Adipocyte (in vitro differentiated cells): ENCODE measurements at places on chromosomes 16 and 17.

DNA sequence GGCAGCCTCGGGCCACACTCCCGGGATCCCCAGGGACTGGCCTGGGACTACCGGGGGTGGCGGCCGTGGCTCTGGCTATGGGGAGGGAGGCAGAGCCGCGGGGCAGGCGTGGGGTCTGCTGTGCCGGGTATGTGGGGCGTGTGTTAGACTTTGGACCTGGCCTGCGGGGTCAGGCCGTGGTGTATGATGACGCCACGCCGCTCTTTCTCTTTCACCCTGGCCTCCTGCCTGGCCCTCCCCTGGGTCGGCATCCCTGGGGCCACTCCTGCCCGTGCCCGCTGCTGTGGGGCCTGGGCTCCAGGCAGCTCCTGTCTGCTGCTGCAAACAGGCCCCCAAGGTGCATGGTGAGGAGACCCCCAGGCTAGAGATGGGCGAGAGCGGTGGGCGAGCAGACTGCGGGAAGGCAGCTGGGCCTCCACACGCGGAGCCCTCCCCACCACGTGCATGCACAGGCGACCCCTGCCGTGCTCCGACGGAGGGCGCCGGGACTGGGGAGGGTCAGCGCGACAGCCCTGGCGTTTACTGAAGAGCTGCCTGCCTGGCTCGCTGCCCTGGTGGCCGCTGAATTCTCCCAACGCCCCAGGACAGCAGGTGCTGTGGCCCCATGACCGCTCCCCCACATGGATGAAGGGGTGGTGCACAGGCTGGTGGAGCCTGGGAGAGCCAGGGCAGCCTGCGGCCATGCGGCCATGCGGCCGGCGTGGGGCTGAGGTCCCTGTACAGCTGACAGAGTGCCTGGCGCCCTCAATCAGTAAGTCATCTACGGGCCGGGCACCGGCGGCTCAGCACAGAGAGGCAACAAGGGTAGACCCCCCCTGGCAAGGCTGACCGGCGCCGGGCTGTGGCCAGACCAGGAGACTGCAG, 16.0 kb downstream of the CAPN15 start:
- DNase-seq = no peak

- DNase-seq = no peak
These were observed 14.9 kb downstream of the CENPV start for GRCh38 chr17:16338391-16338790.

DNA sequence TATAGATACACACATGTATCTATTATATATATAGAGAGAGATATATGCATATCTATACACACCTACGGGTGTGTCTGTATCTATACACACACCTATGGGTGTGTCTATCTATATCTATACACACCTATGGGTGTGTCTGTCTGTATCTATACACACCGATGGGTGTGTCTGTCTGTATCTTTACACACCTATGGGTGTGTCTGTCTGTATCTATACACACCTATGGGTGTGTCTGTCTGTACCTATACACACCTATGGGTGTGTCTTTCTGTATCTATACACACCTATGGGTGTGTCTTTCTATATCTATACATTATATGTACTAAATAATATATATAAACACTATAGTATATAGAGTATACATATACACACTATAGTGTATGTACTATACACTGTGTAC, 738.5 kb downstream of the MAF start:
- no peak for DNase-seq

GRCh38 chr17:41734949-41735313, 488 bp upstream of the HAP1 start:
- no peak for DNase-seq

DNA sequence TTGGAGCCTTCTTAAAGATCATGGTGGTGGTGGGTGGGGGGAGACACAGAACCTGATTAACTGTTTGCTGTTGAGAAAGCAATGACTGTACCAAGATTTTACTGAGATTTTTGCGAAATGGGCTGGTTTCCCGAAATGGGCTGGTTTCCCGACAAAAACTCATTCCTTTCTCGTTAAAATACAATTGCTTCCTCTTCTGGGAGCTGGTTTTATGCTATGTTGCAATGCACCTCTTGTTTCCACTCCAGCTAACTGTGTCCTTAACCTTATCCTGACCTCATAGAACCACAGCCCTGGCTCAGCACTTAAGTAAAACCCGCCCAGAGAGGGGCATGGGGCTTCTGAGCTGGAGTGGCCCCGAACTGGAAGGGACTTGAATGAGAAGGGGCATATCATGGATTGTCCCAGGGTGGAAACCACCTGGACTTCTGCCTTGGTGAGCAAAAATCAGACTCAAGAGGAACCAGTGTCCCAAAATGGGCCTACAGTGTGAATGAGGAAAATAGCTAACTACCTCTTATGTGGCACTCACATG, 20.9 kb downstream of the FAM20A start:
- DNase-seq = peak; percentile 67

- no peak for DNase-seq
These were observed 6.1 kb downstream of the WWOX start for GRCh38 chr16:78105517-78105916.

- DNase-seq = peak; percentile 3
These were observed 95.6 kb downstream of the PGS1 start for GRCh38 chr17:78473951-78474613.

DNA sequence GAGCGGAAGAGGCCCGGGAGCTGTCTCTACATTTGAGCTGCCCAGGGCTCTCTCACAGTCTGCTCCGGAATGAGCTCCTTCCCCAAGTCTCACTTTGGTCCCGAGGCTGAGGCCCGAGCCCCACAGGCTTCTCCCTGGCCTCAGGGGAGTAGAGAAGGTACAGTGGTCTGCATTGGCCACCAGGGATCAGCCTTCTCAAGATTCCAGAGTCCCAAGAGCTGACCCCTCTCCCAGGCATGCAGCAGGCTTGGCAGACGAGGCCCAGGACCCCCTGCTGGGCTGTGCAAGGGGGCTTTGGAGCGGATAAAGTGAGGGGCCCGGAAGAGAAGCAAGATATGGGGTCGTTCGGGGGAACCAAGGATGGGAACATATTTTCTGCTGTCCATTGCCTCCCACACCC, 3.1 kb downstream of the PRSS27 start:
- no peak for DNase-seq

DNA sequence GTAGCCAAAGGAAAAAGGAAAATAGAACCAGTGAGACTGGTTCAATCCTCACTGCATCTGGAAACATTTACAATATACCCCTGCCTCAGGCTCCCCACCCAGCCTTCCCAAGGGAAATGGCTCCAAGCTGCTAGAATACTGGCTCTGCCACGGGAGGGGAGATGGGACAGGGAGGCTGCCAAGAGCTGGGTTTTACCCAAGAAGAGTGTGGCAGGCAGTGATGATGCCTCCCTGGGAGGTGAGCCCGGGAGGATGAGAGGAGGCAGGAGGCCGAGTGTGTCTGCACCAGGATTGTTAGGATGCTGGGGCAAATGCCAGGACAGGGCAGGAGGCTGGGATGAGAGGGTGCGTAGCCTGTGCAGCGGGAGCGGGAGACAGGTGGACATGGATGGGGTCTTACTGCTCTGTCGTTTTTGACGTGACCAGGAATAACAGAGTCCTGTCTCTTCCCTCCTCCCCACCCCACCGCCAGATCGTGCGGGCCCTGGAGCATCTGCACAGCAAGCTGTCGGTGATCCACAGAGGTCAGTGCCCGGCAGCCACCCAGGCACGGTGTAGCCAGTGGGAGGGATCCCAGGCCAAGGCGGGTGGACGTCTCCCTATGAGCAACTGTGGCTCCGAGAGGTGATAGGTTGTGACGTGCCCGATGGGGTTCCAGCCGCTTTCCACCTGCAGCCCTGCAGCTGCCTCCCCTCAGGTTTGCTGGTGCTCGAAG, 18.4 kb downstream of the MAP2K3 start:
- DNase-seq = no peak

DNA sequence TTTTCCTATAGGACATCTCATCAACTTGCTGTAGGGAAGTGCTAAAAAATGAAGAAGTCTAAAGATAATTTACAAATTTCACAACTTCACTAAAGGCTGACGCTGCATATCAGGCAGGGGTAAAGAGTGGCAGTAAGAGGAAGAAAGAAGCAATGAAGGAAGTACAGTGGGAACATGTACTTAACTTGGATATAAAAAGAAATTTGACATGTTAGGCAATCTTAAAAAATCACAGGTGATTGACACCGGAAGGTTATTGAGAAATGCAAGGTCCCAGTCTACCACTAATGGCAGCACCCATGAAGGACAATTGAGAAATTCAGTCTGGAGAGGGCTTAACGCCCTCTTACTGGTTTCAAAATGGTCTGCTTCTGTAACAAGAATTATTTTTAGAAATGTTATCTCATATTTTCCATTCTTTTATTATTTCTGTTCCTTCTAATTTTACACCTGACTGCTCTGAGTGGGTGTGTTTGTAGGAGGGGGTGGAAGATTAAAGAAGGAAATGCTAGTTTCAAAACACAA, 358.1 kb downstream of the KCNJ2 start:
- DNase-seq = no peak

DNA sequence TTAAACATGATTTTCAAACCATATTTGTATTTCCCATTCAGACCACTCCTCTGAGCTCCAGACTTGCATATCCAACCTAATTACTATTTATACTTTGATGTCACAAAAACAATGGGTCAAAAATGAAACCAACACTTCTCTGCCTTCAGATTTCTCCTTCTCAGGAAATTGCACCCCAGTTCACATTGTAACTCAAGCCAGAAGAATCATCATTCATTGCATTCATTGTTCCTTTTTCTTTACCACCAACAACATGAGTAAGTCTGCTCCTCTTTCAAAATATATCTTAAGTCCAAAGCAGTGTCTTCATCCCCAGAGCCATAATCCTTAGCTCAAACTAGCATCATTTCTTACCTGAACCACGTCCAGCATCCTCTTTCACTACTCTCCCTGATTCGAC, 2.6 kb upstream of the AKAP1 start:
- no peak for DNase-seq

- DNase-seq = peak; percentile 72
These were observed 17.7 kb upstream of the CORO6 start for GRCh38 chr17:29640413-29640812.

DNA sequence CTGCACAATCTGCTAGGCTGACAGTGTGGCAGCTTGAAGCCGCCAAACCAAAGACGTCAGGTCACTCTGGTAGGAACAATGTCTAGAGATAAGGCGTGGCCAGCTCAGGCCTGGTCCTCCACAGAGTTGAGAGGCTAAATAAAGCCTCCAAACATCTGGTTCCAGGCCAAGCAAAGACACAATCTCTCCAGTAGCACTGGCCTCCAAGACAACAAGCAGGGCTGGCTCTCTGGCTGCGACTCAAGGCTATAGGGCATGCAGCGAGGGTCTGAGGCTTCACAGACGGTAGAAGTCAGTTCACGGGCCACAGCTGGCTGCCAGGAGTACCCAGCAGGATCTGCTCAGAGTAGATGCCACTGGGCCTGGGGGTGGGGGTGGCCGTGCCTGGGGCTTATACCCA, 75.6 kb downstream of the ABR start:
- DNase-seq = no peak

GRCh38 chr16:66717112-66717675, 20.7 kb upstream of the CMTM4 start:
- peak; percentile 52 for DNase-seq

DNA sequence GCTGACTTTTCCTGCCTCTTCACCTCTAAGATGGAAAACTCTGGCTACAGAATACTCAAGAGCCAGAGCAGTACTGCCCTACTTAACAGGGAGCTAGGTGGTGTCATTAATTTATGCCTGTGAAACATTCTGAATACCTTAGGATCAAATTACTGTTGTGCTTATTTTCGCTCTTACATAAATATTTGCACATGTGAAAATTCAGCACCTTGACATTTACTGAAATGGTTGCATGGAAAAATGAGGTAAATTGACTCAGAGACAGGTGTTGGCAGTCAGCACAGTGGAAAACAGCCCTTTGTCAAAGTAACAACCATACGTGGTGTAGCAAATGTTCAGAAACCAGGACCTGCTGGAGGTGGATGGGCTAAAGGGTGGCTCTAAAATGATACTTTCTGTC, 193.6 kb downstream of the CDH8 start:
- no peak for DNase-seq

DNA sequence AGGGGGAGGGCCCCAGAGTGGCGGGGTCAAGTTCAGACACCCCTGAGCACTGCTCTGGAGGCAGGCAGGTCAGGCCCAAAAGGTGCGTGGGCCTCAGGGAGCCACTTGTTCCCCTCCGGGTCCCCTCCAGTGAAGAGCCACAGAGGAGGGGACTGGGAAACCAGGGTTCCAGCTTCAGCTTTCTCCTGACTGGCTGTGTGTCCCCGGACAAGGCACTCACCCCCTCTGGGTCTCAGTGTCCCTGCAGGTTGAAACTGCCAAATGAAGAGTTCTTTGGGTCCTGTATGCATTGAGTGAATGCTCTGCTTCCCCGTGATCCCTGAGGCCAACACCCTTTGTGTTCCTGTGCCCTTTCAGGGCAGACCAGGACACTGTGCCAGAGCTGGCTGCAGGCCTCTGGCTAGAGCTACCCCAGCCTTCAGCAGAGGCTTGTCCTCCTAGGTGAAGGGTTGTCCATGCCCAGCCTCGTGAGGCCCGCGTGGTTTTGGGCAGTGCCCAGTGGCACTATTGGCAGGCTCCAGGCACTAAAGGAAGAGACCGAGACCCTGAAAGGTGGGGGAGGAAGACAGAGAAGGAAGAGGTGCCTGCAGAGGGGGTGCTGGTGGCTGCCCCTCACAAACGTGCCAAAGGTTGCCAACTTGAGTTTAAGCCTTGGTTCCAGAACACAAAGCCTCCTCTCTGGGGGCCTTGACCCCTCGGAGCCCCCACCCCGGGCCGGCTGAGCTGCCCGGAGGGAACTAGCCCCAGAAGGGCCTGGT, 13.3 kb upstream of the WNT3 start:
- DNase-seq = no peak

DNA sequence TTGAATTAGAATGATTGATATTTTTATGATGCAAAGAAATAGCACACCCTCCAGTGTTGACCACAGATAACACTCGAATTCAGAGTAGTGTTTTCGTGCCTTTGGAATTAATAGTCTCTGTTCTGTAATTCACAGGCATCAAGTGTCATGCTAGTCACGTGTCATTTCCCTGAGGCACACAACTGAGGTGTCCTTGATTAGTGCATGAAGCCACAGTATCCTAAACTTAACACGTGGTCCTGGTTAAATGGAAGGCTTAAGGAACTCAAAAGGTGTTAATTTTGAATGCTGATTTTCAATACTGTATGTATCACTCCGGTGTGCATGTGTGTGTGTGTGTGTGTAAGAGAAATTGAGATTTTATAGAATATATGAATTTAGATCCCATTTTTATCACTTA, 625.6 kb downstream of the TMEM114 start:
- DNase-seq = no peak

DNA sequence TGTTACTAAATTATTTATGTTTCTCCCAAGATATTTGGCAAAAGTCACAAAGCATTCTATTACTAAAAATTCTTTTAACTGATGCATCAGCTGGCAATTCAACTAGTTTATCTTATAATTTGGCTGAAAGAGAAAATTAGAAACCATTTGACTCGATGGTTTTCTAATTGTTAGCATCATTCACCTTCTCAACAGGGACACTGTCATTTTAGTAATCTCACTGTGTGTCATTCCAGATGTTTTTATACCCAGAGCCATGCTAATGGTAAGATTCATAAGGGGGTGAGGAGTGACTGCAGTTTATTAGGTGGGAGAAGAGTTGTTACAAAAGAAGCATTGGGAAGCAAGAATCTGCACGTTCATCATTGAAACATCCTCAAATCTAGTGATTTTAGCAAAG, 124.9 kb downstream of the ABCA8 start:
- DNase-seq = no peak

- DNase-seq = no peak
These were observed 48.8 kb downstream of the RMI2 start for GRCh38 chr16:11393861-11394592.
